Stimulated activated CD4-positive, alpha-beta T cell treated with anti-CD3 and anti-CD28 coated beads, Interleukin-15, amount 100 ng/mL, for 24 hours (primary cell): ENCODE measurements at places on chromosomes 6 and 20.

- no peak for DNase-seq
Observed at GRCh38 chr6:169937389-169938261, 186.2 kb downstream of the ERMARD start.

DNA sequence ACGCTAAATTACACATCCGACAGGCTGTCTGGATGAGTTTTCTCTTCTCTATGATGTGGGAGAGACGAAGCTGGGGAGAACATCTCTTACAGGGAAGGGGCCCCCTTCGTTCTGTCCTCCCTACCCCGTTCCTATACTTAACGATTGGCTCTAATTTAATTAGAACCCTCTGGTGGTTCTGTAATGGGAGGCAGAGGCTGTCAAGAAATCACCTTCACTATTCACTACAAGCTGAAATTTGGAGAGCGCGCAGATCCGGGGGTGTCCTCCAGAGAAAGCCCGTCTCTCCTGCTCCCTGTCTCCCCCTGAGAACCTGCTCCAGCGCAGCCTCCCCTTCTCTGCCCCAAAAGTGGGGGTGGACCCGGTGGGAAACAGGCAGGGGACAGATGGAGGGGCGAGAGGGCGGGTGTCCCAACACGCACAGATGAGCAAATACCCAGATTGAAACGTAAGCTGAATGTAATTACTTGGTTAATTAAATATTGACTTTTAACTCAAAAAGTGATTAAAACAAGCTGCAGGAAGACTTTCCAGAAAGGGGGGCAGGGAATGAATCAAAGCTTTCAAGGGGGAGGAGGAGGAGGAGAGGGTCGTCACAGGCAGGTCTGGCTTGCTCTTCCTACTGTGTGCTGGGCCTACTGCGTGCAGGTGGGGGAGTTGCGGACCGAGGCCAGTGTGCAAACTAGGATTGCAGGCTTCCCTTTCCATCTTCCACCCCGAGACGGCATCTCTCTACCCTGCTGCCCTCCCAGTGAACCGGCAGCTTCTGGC, 1.3 kb downstream of the SULF2 start:
- no peak for DNase-seq

DNA sequence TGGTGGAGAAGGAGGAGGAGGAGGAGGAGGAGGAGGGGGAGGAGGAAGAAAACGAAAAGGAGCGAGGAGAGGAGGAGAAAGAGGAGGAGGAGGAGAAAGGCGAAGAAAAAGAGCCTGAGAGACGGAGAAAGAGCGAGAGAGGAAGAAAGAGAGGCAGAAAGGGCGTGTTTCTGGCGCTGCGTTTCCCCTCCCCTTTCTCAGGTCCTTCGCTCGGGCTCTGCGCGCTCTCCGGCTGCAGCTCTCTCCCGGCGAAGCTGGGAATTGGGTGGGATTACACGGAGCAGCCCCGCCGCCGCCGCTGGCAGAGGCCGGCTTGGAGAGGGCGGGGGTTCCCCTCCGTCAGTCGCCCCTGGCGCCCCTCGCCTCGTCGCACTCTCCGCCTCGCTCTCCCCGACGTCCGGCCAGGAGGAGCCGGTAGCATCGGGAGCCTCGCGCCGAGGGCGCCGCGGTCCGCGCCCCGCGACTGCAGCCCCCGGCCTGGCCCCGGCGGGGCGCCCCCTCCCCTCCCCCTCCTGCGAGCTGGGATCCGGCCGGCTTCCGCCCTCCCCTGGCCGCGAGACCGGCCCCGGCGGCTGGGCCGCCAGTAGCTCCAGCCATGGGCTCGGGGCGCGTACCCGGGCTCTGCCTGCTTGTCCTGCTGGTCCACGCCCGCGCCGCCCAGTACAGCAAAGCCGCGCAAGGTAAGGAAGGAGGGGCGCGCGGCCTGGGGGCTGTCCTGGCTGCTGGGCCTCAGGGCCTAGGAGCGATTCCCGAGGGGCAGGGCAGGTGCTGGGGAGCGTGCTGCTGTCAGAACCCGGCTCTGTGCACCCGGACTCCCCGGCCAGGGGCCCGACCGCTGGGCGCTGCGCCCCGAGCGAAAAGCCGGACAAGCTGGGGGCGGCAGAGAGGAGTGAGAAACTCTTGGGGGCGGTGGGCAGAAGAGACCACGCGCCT, at the start of gene SCUBE3:
TSS of gene SCUBE3 (plus strand) at position 133 of the 933 bp plus-strand sequence. CDS start at position 596, 463 bp downstream.
- peak; percentile 39 for DNase-seq

- no peak for DNase-seq
Observed at GRCh38 chr6:40585651-40586269, 1.4 kb downstream of the LRFN2 start.

DNA sequence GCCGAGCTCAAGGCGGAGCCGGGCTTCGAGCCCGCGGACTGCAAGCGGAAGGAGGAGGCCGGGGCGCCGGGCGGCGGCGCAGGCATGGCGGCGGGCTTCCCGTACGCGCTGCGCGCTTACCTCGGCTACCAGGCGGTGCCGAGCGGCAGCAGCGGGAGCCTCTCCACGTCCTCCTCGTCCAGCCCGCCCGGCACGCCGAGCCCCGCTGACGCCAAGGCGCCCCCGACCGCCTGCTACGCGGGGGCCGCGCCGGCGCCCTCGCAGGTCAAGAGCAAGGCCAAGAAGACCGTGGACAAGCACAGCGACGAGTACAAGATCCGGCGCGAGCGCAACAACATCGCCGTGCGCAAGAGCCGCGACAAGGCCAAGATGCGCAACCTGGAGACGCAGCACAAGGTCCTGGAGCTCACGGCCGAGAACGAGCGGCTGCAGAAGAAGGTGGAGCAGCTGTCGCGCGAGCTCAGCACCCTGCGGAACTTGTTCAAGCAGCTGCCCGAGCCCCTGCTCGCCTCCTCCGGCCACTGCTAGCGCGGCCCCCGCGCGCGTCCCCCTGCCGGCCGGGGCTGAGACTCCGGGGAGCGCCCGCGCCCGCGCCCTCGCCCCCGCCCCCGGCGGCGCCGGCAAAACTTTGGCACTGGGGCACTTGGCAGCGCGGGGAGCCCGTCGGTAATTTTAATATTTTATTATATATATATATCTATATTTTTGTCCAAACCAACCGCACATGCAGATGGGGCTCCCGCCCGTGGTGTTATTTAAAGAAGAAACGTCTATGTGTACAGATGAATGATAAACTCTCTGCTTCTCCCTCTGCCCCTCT, 1.1 kb downstream of the CEBPB start:
- peak; percentile 70 for DNase-seq

DNA sequence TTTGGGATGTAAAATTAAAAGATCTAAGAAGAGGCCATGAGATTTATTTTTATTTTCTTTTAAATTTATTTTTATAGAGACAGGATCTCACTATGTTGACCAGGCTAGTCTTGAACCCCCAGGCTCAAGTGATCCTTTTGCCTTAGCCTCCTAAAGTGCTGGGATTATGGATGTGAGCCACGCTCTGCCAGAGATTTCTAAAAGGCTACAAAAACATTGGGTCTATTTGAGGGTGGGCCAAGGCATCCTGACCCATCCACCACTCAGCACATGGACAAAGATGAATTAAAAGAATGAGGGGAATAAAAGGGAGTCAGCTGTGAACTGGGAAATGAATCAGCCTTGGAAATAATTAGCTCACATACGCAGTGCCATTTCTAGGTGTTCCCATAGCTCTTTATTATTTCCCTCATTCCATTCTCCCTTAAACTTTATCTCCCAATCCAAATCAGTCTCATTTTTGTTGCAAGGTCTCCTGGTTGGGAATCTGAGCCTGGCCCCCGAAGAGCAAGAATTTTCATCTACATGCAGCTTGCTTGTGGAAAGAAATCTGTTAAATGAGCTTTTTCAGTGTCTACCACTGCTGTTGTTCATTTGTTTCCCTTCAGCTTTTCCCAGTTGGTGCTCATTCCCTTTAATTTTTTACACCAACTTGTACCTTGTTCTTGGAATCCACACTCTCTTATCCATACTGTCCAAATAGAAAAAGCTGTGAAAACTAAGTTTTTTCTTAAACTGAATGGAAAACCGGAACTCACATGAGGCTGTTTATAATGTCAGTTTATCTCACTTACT, 66.9 kb downstream of the MKKS start:
- DNase-seq: no peak

- no peak for DNase-seq
Observed at GRCh38 chr6:16043171-16044135, 85.4 kb upstream of the MYLIP start.

DNA sequence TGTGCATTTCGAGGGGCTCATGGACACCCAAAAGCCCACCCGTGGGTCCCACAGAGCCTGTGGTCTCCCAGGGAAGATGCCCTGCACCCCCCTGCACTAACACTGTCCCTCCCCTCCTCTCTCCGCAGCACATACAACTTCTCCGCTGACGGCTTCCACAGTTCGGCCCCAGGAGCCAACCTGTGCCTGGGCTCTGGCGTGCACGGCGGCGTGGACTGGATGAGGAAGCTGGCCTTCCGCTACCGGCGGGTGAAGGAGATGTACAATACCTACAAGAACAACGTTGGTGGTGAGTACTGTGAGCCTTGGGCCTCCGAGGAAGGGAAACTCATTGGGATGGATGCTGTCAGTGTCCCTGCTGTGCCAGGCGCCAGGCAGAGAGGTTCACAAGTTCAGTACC, 183.9 kb downstream of the ZMYND8 start:
- no peak for DNase-seq

DNA sequence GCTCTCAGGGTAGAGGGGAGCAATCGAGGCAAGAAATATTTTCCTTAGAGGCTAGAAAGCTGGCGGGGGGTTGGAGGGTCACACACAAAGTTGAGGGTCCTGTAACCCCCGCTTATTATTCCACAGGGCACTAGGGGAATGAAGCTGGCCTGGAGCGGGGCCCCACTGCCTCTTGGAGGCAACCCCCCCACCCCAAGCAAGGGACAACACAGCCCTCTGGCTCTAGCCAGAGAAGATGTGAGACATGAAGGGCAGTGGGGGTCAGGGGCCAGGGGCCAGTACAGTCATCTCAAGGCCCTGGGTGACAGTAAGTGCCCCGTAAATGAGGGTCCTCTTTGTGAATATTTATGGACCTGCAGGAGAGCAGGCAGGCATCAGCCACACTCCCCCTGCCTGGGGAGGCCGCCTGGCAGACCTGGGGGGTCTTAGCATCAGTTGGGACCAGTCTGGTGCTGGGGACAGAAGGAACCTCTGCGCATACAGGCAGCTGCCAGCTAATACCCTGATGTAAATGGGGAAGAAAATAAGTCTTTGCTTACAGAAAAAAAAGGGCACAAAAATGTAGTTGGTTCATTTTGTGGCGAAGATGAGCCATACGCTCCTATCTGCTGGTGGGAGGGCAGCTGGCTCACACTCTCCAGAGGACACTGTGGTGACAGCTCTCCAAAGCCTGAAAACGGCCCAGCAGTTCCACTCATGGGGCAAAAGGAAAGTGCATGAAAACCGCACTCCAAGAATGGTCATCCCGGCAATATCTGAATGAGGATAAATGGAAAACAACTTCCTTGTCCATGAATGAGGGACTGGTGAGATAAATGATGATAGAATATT, 21.9 kb downstream of the SPATA2 start:
- DNase-seq: peak; percentile 67

GRCh38 chr20:41627611-41628244, 9.6 kb upstream of the CHD6 start:
- DNase-seq: no peak

DNA sequence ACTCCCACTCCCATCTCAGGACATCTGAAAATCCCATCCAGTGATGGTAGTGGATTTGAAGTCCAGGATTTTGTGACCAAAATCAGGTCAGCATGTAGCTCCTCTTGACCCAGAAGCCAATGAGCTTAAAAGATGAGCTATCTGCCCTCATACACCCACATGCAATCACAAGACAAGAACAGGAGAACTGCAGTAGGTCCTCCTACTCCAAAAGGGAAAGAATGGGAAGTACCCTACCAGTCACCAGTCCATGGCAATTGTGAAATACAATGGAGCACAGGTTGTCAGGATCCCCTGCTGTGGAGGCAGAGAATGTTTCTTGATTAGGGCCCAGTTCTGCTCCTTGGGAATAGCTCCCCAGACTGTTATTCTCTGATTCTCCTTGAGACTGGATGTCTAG, 347.3 kb upstream of the CNR1 start:
- DNase-seq: no peak

DNA sequence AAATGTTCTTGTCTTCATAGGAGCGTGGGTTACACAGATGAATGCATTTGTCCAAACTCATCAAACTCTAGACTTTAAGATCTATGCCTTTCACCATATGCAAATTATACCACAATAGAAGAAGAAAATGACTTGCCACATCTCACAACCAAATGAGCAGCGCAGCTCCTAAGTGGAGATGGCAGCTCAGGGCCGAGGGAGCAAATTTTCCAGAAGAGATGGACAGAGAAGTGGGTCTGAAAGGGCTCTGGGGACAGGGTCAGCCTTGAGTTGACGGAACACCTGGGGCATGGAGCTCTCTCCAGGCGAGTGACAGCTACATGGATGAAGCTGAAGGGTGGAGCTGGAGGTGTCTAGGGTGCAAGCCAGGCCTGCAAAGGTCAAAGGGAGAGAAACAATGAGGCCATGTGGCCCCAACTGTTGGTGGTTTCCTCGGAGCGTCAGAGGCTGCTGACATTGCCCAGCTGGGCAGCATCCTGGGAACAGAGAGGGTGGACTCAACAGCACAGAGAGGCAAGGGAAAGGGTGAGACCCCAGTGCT, 228.3 kb downstream of the NRN1 start:
- no peak for DNase-seq
